ENCODE measurements at places on chromosomes 16 and 17. TPM values are rescaled to one million over a fixed set of nuclear protein-coding genes. Genes with fewer than 3 reads are reported as not detected.

GAST gene
- not detected for polyA plus RNA-seq

FBXO39 gene
- not detected for polyA plus RNA-seq

HOXB3 gene
- not detected for polyA plus RNA-seq

VMO1 gene
- polyA plus RNA-seq, result 6.9 TPM

KRT10 gene
- 36.9 TPM for polyA plus RNA-seq

RAMP2 gene
- 27.2 TPM for polyA plus RNA-seq

CLEC3A gene
- polyA plus RNA-seq, result not detected

SMIM22 gene
- 134 TPM for polyA plus RNA-seq

EVPL gene
- 66.4 TPM for polyA plus RNA-seq

MAPT gene
- 0.54 TPM for polyA plus RNA-seq

SPNS2 gene
- 34.6 TPM for polyA plus RNA-seq

C16orf46 gene
- not detected for polyA plus RNA-seq

KRT28 gene
- polyA plus RNA-seq, result not detected

RNF227 gene
- polyA plus RNA-seq, result 3.0 TPM

ATMIN gene
- 17.4 TPM for polyA plus RNA-seq

GOSR1 gene
- polyA plus RNA-seq, result 14.5 TPM

LPO gene
- not detected for polyA plus RNA-seq

ARL4D gene
- 2.8 TPM for polyA plus RNA-seq

HOXB1 gene
- not detected for polyA plus RNA-seq

MEIOC gene
- polyA plus RNA-seq, result not detected

SLC5A11 gene
- polyA plus RNA-seq, result 14.0 TPM

CCDC47 gene
- 113 TPM for polyA plus RNA-seq

HS3ST3A1 gene
- polyA plus RNA-seq, result not detected

Data from small intestine (tissue), 16 donors.